Right renal pelvis (tissue), 4 donors: ENCODE measurements at places on chromosomes 5 and 9. TPM values are rescaled to one million over a fixed set of nuclear protein-coding genes. Genes with fewer than 3 reads are reported as not detected.

- DNase-seq: no peak
These were observed 327.7 kb downstream of the CDK5RAP2 start for GRCh38 chr9:120252248-120252647.

- DNase-seq: no peak
These were observed 10.7 kb downstream of the SLC35A4 start for GRCh38 chr5:140575309-140575708.

- DNase-seq: no peak
These were observed 13.3 kb downstream of the ZNF474 start for GRCh38 chr5:122142480-122143164.

DNA sequence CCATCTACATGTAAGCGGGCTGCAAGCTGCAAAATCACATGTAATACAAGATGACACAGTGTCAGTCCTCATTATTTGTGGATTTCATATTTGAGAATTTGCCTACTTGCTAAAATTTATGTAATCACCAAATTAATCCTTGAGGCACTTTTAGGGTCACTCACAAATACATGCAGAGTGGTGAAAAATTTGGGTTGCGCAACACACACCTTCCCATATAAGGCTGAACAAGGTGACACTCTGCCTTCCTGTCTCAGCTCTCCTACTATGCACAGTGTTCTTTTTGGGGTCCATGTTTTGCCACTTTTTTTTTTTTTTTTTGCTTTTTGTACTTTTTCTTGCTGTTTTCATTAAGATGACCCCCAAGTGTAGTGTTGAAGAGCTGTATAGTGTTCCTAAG lies 111.0 kb downstream of the FBXL7 start:
- DNase-seq: no peak

- no peak for DNase-seq
These were observed 630.5 kb upstream of the MEF2C start for GRCh38 chr5:89513299-89514044.

Gene CDKN2A
- polyA plus RNA-seq: not detected

DNA sequence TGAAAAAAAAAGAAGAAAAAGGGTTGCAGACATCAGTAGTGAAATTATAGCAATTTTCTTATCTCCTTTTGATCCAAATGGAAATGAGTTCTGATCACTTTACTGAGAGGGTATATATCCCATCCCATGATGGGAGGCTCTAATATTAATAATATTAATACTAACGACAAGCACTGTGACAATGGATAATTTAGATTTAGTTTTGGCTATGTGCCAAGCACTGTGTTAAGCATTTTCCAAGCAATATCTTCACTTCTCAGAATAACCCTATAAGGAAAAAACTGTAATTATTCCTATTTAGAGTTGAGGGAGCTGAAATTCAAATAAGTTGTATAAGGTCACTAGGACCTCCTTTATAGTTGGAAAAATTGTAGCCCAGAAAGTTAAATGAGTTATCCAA lies 58.4 kb upstream of the ASTN2 start:
- no peak for DNase-seq

DNA sequence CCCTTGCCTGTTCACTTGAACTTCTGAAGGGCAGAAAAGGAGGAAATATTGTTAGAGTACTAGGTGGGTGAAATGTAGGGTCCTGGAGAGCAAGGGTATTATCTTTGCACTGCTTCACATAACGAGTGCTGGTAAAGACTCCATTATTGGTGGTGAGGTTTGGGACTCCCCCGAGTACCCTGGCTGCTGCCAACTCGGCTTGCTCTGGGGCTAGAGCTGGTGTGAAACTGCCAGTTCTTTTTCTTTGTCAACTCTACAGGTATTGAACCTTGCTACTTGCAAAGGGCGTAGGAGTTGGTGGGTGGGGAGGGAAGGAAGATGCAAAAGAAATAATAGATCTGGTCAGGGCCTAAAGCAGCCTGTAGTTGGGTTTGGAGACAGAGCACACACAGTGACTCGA lies 16.0 kb downstream of the MAST4 start:
- no peak for DNase-seq
